ENCODE measurements at places on chromosomes 4 and X. TPM values are rescaled to one million over a fixed set of nuclear protein-coding genes. Genes with fewer than 3 reads are reported as not detected.

DNA sequence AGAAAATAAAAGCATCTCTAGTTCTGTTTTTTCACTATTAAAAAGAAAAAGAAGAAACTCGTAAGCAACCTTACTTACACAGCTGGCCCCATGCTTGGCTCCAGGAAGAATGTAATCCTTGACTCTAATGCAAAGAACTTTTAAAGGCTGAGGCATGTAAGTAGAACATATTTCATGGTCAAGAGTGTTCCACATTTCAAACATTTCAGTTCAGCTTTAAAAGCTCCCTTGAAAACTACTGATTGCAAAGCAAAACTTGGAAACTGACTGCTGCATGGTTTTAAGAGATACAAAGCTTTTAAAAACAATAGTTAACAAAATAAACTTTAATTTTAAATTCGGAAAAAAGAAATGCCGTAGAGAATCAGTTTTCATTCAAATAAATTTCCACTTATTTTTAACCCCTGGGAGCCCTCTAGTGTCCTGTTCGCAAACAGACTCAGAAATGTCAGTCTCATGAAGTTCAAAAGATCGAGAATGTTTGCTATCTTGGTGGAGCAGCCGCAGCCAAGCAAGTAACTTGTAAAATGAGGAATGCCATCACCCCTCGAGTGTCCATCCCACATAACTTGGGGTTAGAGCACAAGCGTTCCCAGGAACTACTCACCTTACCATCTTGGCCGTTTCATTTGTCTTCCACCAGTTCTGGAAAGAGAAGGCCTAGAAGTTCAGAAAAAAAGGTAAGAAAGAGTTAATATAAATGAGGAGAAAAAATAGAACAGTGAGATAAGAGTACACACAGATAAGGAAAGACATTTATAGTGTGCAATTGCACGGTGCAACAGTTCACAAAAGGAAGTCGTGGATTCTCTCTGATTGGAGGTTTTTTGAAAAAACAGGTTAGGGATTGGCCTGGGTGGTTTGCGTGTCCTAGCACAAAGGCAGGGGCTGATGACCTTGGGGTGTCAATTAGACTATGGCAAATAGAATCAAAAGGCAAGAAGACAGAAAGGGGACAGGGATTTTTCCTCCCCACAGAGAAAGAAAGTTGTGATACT, at the start of gene GASK1B:
Gene GASK1B (minus strand): TSS at position 765 of the 998 bp plus-strand sequence. CDS start 1,650 bp downstream, outside the sequence.
- DNase-seq: peak; percentile 40

DNA sequence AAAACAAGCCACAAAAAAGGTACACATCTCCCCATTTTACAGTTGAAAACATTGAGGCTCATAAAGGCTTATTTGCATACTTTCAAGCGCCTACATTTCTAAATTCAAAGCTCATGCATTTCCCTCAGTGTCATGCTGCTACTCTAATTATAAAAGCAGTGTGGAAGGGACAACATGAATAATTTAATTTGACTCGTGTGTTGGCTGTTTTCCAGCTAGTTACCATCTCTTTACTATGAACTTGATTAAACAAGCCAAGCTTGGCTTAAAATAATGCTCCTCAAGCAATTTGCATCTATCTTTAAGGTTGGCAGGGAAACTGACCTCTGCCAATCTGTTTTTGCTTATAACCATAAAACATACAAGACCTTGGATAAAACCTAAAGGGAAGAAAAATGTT, 252.5 kb upstream of the NEIL3 start:
- DNase-seq: no peak

DNA sequence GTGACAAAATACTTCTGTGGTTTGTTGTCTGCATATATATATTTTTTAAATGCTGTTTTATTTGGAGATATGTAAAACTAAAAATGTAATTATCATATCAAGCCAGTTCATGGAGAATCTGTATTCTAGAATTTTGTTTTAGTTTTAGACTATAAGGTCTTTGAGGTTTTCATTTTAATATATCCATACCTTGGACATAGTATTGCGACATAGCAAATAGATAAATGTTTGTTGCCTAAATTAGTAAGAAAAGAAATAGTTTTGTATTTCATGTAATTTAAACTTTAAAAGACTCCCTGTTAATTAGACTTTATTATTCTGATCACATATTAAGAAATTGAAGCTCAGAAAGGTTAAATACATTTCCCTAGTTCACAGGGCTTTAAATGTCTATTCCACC, 472.9 kb downstream of the GBA3 start:
- DNase-seq: no peak

DNA sequence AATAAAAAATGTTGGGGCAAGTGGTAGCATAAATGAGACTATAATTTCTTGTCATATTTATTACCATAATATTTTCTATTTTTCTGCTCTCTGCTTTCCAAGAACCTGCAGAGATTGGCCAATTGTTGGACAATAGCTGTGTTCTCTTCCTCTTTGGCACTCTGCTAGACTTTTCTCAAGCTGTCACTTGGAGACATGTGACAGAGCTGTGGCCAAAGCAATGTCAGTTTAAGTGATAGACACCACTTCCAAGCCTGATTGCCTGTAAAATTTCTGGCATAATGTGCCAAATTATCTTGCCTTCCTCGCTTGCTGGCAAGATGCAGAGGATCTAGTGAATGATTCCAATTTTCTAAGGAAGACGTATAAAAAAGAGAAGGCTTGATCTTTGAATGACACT, 162.2 kb upstream of the NDST4 start:
- DNase-seq: no peak

DNA sequence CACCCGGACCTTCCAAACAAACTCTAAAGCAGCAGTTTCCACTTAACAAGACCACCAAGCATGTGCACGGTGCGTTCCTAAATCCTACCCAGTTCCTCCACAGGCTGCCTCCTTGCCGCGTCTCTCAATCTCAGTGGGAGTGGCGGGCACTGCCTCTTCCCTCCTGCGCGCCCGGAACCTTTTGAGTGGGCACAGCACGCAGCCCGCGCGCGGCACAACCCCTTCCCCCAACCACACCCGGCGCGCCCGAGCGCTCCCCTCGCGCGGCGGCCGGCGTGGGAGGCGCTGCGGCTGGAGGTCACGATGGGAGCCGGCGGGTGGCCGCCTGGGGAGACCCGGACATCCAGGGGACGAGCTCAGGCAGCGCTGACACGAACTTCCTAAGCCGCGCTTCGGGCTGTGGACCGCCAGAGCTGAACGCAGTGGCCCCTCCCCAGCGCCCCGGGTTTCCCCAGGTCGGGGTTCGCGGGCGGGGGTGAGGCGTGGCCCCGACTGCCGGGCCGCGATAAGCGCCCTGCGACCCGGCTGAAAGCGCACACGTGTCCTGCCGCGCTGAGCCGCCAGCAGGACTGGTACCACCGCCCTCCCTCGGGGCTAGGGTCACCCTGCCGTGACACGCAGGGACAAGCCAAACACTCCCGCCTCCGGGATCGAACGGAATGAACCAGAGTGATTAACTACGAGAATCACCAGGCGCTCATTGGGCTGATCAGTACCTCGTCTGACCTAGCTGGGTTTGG, at the start of gene ABCG2:
Gene ABCG2 (minus strand): TSS at position 151 of the 740 bp plus-strand sequence. CDS start 18,644 bp downstream, outside the sequence.
- DNase-seq: no peak

- no peak for DNase-seq
Measured at GRCh38 chr4:140158365-140159030, 4.5 kb upstream of the MAML3 start.

DNA sequence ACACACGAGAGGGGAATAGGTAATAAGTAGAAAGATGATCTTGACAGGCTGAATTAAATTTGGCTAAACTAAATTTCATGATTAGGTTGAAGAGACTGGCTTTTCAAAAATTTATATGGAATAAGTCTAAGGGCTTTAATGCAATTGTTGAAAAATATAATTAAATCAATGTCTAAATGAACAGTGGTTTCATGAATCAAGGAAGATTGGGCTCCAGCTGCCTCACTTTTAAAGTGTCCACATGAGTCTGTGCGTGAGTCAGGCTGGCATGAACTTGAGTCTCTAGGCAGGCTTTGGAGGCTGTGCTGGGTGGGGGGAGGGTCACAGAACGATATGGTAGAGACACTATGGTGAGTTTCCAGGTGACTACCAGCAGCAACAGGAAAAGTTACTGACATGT, 111.9 kb downstream of the SORBS2 start:
- DNase-seq: no peak

GRCh38 chrX:115642895-115643530, 82.0 kb downstream of the PLS3 start:
- DNase-seq: no peak

DNA sequence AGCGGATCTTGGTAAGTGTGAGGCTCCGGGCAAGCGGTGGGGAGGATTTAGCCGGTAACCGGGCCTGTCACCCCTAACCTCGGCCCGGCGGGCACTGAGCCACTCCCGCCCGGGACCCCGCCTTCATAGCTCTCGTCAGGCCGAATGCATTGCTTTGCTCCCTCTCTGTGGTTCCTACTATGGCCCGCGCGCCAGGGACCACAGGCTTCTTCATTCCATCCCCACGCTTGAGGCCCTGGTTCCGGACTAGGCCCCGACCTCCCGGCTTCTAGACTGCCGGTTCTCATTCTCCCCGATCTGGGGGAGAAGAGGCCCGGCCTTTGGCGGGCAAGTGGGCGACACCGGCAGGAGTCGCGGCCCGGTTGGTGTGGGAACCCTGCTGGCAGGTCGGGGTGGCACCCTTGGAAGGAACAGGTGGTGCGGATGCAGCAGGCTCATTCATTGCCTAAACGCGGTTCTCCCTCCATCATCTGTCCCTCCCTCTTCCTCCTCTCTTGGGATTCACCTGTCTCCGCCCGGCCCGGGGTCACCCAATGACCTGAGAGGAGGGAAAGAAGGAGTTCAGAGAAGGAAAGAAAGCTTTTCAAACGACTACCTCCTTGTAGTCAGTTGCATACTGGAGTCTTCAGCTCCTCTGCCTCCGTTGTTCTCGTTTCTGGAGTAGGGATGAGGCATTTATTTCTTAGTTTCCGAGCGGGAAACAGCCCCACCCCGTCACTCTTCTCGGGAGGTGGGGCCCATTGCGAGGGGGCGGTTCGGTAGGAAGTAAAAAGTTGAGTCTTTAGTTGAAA, at the start of gene NDUFC1:
Gene NDUFC1 (minus strand): TSS at position 657 of the 791 bp plus-strand sequence. CDS start 6,679 bp downstream, outside the sequence.
- DNase-seq: no peak

DNA sequence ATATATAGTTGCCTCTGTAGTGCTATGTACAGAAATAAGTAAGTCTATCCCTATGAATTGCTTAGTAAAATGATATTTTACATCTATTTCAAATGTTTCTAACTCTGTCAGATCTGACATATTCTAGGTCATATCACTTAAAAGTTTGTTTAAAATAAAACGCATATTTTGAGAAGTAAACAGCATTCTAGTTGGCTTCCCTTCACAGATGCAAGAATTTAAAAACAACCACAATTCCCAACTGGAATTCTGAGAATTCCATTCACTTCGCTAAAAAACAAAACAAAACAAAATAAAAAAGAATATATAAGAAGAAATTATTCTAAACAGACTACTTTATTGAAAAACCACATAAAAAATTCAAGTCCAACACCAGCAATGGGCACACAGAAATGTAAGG, 126.0 kb downstream of the PPP3CA start:
- no peak for DNase-seq

DNA sequence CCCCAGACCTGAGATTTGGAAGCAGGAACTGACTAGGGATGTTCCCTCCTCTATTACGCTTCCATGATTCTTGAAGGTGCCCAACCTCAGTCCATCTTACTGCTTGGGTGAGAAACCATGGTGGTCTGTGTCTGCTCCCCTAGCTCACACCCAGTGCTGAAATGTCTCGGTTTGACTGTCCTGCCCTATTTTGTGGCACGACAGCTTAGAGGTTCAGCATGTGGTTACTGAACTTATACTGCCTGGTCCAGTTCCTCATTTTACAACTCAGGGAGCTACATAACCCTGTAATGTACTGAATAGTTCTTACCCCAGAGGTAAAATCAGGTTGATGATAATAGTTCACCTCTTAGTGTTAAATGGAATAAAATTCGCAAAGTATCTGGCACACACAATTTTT, 203.1 kb downstream of the RBM46 start:
- DNase-seq: no peak

DNA sequence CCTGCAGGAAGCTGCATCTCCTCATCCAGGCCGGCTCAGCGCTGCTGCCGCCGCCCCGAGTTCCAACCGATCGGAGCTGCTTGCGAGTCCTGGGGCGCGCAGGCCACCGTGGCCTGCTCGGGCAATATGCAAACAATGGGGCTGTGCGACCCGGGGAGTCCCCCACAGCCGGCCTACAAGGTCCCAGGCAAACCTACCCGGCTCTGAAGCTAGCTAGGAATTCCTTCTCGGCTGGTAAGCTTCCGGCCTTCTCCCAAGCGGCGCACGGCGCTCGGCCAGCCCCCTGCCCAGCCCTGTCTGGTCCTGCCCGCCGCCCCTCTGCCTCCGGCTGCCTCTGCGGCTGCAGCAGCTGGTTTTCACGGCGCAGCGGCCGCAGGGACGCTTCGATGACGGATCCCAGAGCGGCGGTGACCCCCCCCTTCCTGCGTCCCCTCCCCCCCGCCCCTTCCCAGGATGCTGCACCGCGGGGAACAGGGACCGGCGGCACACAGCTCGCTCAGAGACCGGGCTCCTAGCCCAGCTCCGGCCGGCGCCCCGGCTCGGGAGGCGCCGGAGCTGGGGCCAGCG, 59.4 kb downstream of the TSC22D3 start:
- DNase-seq: no peak

DNA sequence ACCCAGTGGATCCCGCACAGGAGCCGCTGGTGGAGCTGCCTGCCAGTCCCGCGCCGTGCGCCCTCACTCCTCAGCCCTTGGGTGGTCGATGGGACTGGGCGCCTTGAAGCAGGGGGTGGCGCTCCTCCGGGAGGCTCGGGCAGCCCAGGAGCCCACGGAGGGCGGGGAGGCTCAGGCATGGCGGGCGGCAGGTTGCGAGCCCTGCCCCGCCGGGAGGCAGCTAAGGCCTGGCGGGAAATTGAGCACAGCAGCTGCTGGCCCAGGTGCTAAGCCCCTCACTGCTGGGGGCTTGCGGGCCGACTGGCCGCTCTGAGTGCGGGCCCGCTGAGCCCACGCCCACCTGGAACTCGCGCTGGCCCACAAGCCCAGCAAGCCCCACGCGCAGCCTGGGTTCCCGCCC, 127.1 kb upstream of the TMEM164 start:
- DNase-seq: no peak

GRCh38 chrX:68147848-68148247, 285.4 kb downstream of the OPHN1 start:
- no peak for DNase-seq

GRCh38 chr4:40592034-40592433, 37.6 kb downstream of the RBM47 start:
- DNase-seq: no peak

DNA sequence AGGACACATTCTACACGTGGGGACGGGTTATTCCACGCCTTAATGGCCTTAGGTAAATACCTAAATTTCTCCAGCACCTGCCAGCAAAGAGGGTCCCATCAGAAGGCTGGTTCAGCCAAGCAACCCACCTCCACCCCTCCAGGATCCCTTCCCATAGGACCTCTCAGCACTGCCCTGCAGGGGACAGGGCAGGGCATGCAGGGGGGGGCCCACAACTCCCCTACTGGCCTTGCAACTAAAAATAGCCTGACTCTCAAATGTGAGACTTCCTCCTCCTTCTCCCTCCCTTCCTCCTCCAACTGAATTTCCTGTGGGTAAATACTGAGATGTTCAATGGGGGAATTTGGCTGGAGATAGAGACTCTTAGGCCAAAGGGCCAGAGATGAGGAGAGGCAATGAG, 6.3 kb downstream of the LAS1L start:
- DNase-seq: no peak

Gene SRPX
- 32.0 TPM for total RNA-seq

Gene PYURF
- total RNA-seq: 57.2 TPM

Gene COL4A6
- total RNA-seq: 2.0 TPM

Gene ERVMER34-1
- 6.5 TPM for total RNA-seq

Gene SPIN2A
- 0.14 TPM for total RNA-seq

Gene RPA4
- not detected for total RNA-seq

Gene NPNT
- total RNA-seq: 15.4 TPM

Gene PABPC1L2B
- not detected for total RNA-seq

Gene SPANXD
- total RNA-seq: not detected

Gene GIMD1
- not detected for total RNA-seq

Gene PROM1
- total RNA-seq: 41.9 TPM

Gene TCP11X1
- total RNA-seq: not detected

Gene FABP2
- total RNA-seq: not detected

All from epithelial cell of proximal tubule (primary cell).